ENCODE measurements at places on chromosomes 12 and 14.

DNA sequence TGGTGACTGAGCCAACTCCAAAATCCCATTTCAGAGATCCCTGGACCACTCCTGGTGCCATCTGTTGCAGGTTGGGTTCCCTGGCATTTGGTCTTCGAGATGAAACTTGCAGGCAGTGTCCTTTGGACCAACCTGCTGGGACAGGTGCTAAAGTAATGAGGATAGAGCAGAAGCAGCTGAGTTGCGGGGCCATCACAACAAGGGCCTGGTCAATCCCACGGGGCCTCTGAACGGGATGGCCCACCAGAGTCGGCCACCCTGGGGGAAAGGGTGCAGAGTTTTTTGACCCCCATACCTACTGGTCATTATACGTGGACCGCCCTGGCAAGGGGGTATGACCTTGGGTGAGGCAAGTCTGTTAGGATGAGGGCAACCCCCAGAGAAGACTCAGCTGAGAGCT lies 39.3 kb downstream of the DLK1 start:
- no peak for DNase-seq

DNA sequence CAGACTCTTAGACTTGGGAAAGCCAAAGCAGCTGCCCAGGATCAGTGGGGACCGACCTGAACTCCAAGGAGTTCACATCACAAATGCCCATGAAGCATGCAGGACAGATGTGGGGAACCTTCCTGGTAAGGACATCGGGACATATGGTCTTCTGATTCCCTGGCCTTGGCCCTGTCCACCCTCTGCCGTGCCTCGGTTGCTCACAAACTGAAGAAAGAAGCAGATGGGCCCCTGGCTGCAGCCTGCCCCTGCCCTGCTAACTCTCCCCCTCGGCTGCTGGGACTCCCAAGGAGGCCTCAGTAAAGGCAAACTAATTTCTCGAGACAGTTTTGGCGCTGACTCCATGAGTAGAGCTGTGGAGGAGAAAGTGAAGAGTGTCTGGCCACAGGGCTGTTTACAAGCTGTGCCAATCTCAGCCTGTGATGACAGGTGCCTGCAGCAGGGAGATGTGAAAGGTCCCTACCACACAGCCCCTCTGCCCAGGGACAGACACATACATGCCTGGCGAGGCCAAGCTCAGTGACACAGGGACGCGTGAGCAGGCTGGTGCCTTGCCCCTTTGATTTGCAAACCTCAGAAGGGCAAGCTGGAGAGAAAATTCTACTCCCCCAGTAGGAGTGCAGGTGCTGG lies 48.6 kb downstream of the ISCA2 start:
- DNase-seq: no peak

DNA sequence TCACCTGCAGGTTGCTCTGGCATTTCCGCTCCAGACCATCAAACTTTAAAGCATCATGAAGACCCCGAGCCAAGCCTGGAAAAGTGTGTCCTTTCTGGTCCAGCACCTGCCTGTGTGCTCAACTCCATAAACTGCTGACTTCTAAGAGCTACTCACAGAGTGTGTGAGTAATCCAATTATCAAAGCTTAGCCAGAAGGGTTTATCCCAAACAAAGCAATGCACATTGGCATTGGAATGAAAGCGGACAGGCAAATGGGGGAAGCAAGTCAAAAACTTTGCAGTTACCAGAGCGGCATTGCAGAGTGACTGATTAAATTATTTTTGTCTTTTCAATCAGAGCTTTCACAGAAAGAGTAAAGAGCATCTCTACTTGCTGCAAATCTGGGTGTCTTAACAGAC lies 1262.4 kb upstream of the SEL1L start:
- no peak for DNase-seq

- DNase-seq: no peak
Measured at GRCh38 chr12:45224311-45224710, 8.4 kb downstream of the ANO6 start.

GRCh38 chr14:55688566-55688965 lies 108.6 kb downstream of the KTN1 start:
- DNase-seq: no peak

GRCh38 chr12:76746516-76746915 lies 17.4 kb upstream of the ZDHHC17 start:
- DNase-seq: no peak

- DNase-seq: no peak
Measured at GRCh38 chr12:72269491-72269890, 2.7 kb upstream of the TRHDE start.

- no peak for DNase-seq
Measured at GRCh38 chr14:68211421-68211820, 391.8 kb downstream of the RAD51B start.

DNA sequence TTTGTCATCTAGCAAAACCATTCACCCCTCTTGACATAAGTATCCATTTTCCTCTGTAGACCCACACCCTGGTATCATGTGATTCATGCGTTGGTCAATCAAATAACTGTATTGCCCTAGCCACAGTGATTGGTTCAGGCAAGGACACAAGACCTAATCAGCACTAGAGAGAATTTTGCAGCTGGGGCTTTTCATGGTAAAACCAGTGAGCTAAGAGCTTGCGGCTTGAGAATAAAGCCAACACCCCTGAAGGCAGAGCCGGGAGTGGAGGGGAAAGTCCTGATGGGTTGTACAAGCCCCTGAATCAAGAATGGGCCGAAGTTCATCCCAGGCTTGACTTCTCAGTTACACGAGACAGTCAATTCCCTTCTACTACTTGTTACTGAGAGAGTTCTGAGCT lies 33.2 kb upstream of the LTBP2 start:
- DNase-seq: no peak

DNA sequence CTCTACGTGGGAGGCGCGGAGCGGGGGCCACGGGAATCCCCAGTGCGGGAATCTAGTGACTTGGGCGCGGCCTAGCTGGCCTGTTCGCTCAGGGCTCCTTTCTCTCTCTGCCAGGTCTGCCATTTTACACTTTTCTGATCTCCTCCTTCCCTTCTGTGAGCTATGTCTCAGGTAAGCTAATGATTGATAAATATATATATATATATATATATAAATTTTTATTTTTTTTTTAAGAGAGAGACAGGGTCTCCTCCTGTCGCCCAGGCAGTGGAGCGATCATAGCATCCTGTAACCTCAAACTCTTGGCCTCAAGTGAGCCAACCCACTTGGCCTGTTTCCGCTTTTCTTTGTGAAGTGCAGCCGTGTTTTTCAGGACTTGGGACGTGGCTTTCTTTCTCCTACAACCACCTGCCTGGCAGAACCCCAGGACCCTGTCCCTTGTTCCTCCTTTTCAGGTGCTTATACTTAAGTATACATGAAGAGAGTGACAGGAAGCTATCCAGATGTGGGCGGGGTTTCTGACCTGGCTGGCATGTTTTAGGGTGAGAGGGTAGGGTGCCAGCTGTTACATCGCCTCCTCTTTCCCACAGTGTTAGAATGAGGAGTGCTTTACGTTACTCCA lies 547 bp downstream of the ZNF140 start:
- no peak for DNase-seq

DNA sequence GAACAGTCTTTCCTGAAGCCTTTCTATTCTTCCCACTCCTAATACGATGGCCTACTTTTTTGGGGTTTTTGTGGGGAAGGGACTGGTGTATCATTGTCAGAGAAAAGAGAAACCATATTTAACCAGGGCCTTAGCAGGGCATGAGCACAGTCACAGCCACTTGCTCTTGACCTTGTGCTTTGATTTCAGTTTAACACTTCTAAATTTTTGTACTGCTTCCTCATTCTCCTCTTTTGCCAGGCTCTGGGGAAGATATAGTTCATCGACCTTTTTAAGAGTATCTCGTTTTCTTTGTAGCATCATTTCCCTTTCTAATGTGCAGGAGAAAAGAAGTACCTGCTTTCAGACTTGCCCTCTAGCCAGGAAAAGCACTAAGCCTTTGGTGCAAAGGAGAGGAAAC lies 2.2 kb downstream of the ZBTB1 start:
- DNase-seq: no peak

- no peak for DNase-seq
Measured at GRCh38 chr14:103121846-103122584, 1.2 kb upstream of the TNFAIP2 start.

GRCh38 chr14:24995016-24995415 lies 54.9 kb downstream of the STXBP6 start:
- DNase-seq: no peak

DNA sequence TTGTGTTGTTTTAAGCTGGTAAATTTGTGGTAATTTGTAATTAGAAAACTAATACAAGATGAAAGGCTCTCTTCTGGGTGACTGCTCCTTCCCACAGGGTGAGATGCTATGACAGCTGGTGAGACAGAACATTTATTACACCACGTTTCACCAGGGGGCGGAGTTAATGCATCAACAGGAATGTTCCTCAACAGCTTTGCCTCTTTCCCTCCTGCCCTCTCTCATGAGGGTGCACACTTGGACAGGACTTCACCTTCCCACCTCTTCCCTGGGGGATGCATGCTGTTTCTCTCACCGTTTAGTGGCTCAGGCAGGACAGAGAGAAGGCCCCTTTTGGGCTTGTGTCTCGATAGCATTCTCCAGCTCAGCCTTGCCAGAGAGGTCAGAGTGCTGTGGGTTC lies 13.4 kb upstream of the PPP1R1A start:
- no peak for DNase-seq

- DNase-seq: no peak
Measured at GRCh38 chr14:61700104-61700886, 5.0 kb downstream of the HIF1A start.

GRCh38 chr14:102910442-102910841 lies 12.0 kb upstream of the AMN start:
- no peak for DNase-seq

- DNase-seq: no peak
Measured at GRCh38 chr12:2432856-2433255, 361.9 kb upstream of the FKBP4 start.

DNA sequence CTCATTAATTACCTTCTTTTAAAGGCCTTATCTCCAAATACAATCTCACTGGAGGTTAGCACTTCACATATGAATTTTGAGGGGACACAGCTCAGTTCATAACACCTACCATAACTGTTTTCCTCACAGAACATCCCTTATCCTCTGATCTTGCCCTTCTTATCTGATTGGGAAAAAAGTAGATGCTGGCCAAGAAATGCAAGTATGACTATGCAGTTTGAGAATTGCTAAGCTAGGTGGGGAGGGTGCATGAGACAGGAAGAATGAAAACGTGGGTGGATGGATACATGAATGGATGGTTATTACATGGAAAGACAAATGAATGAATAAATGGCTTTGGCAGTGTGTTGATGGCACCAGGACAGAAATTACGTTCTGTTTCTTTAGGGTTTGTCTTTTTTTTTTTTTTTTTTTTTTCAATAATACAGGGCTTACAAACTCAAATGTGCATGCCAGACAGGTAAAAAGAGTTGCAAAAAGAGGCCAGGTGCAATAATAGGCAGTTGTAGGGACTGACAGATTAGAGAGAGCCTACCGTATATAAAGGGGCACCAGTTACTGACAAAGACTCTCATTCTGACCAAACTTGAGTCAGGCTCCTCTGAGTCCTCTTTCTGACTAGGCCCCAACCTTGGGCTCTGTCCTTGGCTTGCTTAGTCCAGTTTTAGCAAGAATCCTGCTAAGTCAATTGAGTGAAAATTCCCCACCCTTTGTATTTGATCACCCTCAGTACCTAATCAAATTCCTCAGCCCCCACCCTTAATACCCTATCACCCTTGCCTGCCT lies 304.9 kb downstream of the ZFP36L1 start:
- DNase-seq: no peak

DNA sequence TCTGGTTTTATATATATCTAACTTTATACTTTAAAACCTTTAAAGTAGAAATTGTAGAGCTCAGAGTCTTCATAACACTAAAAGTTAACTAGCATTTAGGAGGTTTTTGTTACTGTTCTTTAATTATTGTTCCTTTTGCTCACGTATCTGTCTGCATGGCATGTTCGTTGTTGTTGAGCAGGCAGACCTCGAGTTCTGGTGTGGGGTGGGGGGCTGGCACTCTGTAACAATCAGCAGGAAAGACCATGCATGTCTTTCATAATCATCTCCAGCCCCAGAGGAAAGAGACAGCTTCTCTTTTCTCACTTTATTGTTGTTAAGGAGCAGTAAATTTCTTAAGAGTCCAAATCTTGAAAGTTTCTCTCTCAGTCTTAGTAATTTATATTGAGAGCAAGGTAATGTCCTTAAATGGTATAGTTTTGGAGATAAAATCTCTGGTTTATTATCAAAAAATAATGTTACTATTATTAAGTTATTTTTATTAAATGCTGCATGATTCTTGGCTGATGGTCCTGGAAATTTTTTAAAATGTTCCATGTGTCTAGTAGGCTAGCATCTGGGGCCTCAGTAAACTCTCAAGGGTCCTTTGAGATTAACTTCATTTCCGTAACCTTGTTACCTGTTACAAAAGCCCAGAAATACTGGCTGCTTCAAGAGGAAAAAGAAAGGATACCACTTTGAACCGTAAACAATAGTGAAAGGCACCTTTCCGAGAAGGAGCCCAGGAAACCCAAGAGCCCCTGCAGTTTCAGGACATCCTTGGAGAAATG lies 30.3 kb downstream of the CKB start:
- no peak for DNase-seq

GRCh38 chr14:95545515-95546168 lies 10.8 kb downstream of the GLRX5 start:
- DNase-seq: no peak

DNA sequence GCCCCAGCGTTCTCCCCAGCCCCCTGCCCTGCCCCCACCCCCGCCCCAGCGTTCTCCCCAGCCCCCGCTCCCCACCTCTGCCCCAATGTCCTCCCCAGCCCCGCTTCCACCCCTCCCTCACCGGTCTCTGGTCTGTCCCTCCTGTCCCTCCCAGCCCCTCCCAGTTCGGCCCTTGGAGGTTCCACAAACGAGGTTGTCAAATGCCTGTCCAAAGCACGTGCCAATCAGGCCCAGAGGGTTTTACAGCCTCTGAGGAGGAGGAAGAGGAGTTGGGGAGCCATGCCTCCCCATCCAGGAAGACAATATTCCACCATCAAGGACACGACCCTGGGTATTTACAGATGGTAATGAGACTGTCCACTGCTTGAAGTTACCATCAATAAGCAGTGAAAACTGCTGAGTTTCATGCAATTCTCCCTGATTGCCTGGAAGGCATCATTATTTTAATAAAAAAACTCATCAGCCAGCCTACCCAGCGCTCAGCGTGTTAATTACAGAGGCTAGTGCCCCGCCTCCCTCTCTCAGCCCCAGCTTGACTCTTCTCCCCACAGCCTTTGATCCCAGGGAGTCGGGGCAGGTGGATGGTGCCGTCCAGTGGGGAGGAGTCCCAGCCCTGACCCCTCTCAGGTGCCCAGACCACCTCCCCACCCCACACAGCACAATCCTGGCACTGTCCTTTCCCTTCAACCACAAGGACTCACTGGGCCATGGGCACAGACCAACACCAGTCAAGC lies 30.6 kb upstream of the C14orf180 start:
- DNase-seq: no peak
